Effector memory CD4-positive, alpha-beta T cell (primary cell): ENCODE measurements at places on chromosomes 6 and 20.

DNA sequence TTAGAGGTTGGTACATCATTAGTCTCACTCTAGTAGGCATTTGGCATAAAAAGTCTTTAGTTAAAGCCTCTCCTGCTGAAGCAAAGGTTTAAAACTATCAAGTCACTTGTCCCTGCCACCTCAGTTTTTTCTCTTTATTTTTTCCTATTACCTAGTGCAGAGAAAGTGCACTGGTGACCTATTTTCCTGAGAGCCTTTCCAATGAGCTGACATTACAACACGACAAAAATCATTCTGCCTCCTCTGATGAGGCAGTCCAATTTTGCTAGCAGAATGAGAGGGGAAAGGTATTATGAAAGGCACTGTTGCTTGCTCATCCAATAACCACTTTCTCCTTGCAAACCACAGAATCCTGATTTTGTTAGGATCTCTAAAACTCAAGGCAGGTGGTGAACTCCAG is 73.3 kb upstream of the SGK1 start:
- no peak for DNase-seq

DNA sequence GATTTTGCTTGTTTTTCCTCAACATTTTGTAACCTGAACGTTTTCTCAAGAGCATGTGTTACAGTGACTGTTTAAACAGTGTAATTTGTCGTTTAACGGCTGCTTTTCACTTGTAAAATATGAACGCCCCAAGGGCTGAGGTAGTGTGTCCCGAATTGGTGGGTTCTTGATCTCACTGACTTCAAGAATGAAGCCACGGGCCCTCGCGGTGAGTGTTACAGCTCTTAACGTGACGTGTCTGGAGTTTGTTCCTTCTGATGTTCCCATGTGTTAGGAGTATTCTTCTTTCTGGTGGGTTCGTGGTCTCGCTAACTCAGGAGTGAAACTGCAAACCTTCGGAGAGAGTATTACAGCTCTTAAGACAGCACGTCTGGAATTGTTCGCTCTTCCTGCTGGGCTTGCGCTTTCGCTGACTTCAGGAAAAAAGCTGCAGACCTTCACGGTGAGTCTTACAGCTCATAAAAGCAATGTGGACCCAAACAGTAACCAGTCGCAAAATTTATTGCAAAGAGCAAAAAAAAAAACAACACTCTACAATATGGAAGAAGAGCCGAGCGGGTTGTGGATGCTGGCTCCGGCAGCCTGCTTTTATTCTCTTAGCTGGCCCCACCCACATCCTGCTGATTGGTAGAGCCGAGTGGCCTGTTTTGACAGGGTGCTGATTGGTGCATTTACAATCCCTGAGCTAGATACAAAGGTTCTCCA is 25.1 kb upstream of the TRIM27 start:
- no peak for DNase-seq

- DNase-seq, result no peak
Measured at GRCh38 chr6:31113861-31114540, 599 bp upstream of the PSORS1C1 start.

DNA sequence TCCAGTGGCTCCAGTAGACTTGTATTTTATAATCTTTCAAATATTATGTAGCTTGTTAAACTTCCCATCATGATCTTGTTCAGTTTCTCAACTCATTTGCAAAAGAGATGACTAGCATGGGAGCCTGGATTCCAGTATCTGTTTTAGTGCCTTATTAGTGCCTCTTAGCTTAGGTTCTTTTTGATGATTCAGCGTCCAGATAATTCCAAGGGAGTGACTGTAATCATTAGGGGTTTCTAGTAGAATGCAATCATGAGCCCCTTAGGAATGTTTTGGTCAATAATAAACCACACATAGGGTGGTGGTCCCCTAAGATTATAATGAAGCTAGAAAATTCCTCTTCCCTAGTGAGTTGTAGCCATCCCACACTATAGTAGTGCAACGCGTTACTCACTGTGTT is 7.0 kb downstream of the CD2AP start:
- no peak for DNase-seq
